ENCODE measurements at places on chromosomes 5 and 9.

- DNase-seq = no peak
Observed at GRCh38 chr9:25519286-25519685, 159.0 kb downstream of the TUSC1 start.

DNA sequence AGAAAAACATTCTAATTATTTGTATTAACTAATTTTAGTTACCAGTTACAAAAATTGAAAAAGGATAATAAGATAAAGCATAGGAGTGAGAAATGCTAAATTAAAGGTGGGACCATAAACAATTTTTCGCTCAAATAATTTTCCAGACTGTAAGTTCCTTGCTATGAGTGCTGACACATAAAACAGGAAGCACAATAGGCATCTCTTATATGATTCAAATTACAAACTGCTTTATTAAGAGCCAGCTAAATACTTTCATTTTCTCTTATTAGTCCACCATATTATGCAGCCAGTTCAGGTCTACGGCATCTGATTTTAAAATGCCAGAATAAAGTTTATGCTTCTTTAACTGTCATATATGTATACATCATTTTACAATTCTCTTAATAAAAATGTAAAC is 4.4 kb downstream of the RC3H2 start:
- DNase-seq = no peak

DNA sequence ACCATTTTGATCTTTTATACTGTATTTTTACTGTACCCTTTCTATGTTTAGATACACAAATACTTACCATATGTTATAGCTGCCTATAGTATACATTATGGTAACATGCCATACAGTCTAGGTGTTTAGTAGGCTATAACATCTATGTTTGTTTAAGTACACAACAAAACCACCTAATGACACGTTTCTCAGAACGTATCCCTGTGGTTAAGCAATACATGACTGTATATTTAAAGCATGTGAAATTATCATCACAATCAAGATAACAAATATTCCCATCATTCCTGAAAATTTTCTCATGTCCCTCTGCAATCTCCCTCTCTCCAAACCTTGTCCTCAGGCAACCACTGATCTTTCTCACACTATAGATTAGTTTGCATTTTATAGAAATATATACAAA is 66.4 kb upstream of the SUSD1 start:
- no peak for DNase-seq

DNA sequence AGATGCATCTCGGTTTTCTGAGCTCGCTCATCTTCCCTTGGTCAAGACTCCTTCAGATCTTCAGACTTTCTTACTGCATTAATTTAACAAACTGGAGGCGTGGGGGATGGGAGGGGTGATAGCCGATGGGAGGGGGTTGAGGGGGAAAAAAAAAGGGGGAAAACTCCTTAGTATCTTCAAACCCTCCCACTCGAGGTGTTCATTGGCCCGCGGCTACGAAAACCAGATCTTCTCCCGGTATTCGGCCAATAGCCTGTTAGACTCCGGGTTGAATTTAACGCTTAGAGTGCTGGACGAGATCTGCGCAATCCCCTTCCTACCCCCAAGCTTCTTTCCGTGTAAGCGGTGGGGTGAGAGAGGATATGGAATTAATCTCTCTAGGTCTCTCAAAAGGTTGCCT is 689 bp upstream of the GLRA1 start:
- DNase-seq = no peak

GRCh38 chr9:107439991-107440456 is 49.5 kb downstream of the KLF4 start:
- no peak for DNase-seq

- peak; percentile 29 for DNase-seq
Observed at GRCh38 chr9:127224178-127224882, 40.2 kb upstream of the GARNL3 start.

DNA sequence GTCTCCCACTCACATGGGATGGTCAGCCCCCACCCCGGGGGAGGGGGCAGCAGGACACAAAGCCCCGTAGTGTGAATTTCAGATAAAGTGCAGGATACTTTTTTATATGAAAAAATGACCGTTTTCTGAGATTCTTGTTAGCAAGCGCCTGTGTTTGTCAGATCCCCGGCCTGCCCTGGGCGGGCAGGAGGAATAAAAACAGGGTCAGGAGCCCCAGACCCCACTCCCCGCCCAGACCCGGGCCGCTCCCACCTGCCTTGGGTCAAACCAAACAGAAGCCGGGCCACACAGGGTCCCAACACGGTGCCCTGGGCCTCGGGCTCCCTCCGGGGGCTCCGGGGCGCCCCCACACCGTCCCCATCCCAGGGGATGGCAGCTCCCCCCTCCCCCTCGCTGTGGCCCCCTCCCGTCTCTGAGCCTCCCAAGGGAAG is 13.5 kb upstream of the NRARP start:
- DNase-seq = no peak

- DNase-seq = no peak
Observed at GRCh38 chr5:23451156-23451555, 56.3 kb upstream of the PRDM9 start.

GRCh38 chr5:97142521-97143254 is at the start of gene LIX1:
Gene LIX1, minus strand, starts transcription at chr5:97142611. Its CDS starts 35 bp downstream, at chr5:97142576.
- no peak for DNase-seq

- DNase-seq = no peak
Observed at GRCh38 chr5:35320029-35320428, 89.7 kb upstream of the PRLR start.

GRCh38 chr5:157216391-157217142 is 35.9 kb downstream of the ITK start:
- no peak for DNase-seq

DNA sequence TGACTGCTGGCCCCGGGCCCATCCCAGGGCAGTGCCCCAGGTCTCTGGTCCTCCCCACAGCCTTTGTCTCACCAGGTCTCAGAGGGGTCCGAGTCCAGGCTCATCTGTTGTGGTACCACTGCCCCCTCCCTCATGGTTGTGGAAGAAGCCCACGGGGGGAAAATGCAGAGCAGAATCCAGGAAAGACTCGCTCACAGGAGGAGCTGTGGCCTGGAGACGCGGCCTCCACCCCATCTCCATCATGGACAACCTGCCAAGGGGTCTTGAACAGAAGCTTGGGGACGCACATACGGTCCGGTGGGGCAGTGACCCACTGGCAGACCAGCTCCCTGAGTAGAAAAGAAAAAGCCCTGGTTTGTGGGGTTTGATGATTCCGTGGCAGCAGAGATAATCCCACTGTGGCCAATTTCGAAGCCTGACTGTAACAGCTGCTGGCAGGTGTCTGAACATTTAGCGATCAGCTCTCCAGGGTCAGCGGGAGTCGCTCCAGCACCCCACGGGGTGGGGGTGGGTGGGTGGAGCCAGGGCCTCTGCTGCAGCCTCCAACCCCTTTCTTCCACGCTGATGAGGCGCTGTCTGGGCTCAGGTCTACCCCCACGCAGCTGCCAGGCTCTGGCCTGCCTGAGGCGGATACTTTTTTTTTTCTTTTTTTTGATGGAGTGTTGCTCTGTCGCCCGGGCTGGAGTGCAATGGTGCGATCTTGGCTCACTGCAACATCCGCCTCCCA is 1.9 kb upstream of the GRIN1 start:
- DNase-seq = no peak
